ENCODE measurements at places on chromosomes 2 and 18.

GRCh38 chr2:105379741-105380186, 19.1 kb downstream of the FHL2 start:
- no peak for DNase-seq

DNA sequence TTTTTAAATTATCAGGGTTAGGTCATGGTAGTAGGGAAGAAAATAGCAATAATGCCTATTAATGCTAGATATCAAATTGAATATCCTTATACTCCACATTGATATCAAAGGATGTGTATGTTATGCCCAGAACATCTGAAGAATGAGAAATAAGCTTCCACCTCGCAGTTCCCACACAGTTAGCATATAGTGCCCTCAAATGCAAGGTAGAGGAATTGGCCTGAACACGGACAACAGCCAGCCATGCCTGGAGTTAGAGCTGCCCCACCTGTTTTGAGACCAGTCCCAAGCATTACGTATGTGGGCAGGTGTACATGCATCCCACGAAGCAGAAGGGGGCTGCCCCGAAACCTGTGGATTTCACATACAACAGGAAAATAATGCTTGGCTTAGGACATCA, 79.6 kb downstream of the SUMO1 start:
- peak; percentile 21 for DNase-seq

GRCh38 chr2:202494300-202495229, 118.4 kb downstream of the BMPR2 start:
- peak; percentile 27 for DNase-seq

GRCh38 chr2:54579061-54579681, 123.0 kb downstream of the SPTBN1 start:
- DNase-seq, result no peak

DNA sequence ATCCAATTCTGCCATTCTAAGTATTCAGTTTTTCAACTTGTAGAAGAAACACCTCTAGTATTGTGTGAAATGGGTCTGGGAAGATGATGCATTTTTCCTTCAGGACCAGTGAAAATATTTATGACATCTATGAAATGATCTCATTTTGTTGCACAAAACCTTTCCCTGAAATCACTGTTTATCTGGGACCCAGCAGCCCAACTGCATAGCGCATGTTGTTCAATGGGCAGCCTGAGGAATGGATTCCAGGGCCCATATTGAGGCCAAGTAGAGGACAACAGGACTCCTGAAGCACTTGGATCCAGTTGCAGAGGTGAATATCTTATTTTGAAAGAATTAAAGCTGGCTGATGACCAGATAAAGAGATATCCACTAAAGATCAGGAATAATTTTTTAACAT, 7.3 kb downstream of the RBMS1 start:
- no peak for DNase-seq

- DNase-seq, result peak; percentile 39
These were observed 91.7 kb downstream of the KLF7 start for GRCh38 chr2:207073801-207074678.

DNA sequence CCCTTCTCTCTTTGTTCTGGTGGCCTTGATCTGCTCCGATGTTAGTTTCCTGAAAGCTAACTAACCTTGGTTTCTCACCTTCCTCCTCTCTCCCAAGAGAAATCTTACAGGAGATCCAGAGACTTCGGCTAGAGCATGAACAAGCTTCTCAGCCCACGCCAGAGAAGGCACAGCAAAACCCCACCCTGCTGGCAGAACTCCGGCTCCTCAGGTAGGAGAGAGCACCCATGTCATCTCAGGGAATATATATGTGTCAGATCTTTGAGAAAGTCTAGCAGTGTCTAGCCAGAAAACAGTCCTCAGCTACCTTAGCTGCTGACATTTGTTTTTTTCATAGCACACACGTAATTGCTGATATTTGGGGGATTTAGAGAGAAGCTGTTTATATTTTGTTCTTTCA, 148.1 kb downstream of the DTNA start:
- DNase-seq, result no peak

DNA sequence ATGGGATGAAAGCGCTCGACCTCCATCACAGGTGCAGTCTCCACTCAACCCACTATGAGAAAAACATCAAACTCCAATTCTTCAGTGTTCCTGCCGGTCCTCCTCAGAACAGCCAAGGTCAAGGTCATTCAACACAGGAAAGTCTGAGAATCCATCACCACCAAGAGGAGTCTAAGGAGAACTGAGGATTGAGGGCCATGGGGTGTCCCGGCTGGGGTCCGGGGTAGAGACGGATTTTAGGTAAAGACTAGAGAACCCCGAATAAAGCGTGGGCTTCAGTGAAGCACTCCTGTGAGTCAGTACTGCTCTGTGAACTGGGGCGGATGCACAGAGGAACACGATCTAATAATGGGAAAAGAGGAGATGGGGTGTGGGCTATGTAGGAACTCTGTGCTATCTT, 41.8 kb downstream of the PTGR3 start:
- no peak for DNase-seq

DNA sequence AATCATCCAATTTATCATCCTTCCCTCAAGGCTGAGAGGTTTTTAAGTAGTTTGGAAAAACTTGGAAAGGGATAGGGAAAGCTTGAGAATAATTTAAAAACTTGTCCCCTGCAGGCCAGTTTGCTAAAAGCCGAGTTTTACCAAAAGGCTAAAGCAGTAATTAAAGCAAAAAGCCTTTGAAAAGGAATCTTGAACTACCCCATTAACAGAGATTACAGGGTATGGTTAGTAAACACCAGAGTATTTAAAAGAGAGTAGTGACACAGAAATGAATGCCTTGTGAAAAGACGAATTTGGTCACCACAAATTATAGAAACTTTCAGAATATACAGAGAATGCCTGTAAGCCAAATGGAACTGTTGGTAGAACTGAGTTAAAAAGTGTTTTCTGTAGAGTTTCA, 85.0 kb downstream of the FMNL2 start:
- no peak for DNase-seq

DNA sequence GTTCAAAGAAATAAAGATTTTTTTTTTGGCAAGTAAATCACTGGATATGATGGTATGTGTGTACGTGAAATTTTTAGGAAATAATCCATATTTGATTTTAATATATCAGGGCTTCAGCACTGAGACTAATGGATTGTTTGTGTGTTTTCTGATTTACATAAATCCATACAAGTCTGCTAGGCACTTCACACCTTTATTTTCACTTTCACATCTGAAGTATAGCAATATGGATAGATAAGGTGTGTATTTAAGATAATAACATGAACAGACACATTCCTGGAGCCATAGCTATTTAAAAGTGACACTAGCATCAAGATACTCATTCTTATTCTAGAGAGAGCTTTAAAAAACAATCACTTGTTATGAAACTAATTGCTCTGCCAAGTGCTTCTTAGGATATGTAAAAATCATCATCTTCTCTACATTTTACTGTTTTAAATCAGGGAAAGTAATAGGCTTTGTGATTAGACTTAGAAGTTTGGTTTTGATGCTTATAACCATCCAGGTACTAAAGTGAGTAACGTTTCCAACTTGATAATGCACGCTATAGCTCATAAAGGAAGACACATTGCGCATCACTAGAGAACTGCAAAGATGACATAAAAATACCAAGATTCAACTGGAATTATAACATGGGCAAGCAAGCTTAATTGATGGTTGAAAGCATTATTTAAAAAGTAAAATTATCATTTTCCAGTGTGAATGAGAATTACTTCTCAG, 208.9 kb downstream of the ZEB2 start:
- no peak for DNase-seq

DNA sequence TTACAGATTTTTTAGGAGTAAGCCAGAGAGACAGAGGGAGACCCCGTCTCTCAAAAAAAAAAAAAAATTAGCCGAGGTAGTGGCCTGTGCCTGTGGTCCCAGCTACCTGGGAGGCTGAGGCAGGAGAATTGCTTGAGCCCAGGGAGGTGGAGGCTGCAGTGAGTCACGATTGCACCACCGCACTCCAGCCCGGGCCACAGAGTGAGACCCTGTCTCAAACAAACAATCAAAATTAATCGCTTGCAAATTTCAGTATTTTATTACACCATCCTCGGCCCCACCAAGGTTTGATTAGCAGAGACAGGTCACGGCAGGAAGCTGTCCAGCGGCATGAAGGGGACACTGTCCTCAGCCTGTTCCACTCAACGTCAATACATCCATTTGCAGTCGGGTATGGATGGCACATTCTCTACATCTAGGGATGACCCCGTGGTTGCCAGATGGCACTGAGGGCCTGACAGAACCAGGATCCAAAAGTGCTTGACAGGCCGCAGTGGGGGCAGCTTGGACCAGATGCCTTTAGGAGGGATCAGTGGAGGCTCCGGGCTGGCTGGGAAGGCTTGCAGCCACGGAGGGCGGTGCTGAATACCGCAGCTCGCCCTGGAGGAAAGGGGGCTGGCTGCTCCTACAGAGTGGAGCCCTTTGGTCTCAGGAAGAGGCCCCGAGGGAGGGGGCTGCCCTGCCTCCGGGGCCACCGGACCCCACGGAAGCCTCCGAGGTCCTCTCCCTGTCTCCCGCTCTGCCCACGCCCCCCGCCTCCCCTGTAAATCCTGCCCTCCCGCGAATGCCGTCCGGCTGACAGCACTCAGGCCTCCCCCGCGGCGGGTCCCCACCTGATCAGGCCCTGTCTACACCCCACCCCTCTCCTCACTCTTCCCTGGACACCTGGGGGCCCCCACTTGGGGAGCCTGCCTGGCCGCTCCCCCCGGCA, 13.1 kb downstream of the ASPRV1 start:
- DNase-seq, result no peak

DNA sequence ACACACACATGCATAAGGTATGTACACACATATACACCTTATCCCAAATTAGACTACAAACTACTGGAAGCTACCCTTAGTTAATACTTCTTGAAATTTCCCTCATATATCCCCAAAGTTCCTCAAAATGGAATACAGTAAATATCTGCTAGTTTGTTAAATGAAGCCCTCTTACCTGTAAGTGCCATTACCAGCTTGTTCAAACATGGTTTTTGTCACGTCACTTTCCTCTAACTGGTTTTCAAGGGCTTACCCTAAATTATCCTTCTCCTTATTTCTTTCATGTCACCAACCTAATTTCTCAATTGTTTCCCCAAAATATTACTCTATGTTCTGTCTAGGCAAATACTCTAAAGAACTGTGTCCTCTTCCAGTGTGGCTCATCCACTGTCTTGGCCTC, 24.4 kb upstream of the KIDINS220 start:
- DNase-seq, result no peak

- DNase-seq, result peak; percentile 44
These were observed 10.3 kb upstream of the CHST10 start for GRCh38 chr2:100427627-100428258.

- DNase-seq, result no peak
These were observed 31.0 kb downstream of the THSD7B start for GRCh38 chr2:136796339-136796738.

GRCh38 chr2:8452979-8453903, 228.6 kb upstream of the ID2 start:
- no peak for DNase-seq

- DNase-seq, result no peak
These were observed 8.1 kb upstream of the DUSP2 start for GRCh38 chr2:96153291-96153713.

GRCh38 chr2:176514805-176515500, 245.7 kb downstream of the MTX2 start:
- no peak for DNase-seq

DNA sequence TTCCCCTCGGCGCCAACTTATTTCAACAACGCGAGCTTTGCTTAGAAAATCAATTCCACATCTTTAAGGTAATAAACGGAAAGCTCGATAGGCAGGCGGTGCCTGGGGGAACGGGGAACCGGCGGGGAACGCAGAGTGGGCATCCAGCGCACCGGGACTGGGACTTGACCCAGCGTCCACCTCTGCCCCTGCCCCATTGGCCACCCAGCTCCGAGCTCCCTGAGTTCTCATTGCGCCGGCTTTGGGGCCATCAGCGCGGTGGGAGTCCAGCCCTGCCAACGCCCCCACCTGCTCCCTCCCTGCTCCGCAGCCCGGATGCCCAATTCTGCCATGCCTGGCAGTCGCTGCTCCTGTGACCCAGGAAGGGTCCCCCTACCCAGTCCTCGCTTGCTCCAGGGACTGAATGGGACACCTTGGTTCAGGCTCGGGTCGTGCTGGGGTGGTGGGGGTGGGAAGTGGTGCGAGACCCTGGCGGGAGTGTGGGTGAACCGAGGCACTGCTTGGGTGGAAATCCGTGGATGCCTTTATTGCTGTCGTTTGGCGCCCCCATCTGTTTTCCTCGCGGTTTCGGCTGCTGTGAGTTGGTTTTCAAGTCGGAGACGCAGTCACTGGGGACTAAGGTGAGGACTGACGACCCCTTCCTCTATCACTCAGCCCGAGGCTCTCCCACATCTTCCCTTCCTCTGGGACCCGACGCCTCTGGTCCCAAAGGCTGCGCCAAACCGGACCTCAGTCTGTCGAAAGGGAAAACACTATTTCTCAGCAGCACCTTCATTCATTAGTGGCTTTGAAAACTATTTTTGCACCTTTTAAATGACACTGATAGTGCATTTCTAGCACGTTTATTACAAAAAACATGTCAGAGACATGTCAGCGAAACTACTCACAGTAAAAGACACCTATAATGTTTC, 2.4 kb upstream of the EVX2 start:
- peak; percentile 45 for DNase-seq

DNA sequence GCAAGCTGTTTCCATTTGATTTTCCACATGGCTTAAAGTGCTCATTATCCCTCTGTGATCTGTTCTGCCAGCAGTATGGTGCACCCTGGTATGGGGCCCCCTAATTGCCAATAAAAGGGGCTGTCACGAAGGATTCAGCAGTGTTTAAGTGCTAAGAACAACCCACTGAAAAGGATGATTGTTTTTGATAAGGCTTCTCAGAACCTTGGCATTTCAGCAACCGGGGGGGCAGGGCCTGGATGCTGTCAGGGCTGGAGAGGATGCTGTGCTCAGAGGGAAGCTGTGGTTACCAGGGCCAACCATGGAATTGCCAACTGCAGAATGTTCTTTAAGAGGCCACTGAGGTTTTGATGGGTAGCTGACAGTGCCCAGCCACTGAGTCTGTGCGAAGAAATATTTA, 117.8 kb downstream of the CTIF start:
- no peak for DNase-seq

- no peak for DNase-seq
These were observed 81.0 kb upstream of the TMEM17 start for GRCh38 chr2:62586981-62587380.

Data from COR-L47 (cell line).